Foreskin melanocyte (primary cell): ENCODE measurements at places on chromosomes 3 and 15.

GRCh38 chr3:177106184-177106583 is 91.1 kb downstream of the TBL1XR1 start:
- no peak for DNase-seq

DNA sequence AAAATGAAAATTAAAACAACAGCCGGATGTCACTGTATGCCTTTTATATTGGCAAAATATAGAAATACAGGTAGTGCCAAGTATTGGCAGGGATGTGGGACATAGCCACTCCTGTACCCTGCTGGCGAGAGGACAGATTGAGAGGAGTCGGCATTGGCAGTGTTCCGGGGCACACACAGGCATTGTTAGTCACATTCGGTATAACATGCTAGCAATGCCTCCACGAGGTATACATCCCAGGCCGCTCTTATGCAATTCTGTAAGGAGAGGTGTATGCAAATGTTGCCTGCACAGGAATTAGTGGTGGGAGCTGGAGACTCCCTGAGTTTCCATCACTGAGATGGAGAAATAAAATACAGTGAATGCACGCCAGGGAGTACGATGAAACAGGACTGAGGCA is 99.4 kb upstream of the DLG1 start:
- no peak for DNase-seq

GRCh38 chr3:194485881-194486539 is 792 bp downstream of the ATP13A3 start:
- no peak for DNase-seq

DNA sequence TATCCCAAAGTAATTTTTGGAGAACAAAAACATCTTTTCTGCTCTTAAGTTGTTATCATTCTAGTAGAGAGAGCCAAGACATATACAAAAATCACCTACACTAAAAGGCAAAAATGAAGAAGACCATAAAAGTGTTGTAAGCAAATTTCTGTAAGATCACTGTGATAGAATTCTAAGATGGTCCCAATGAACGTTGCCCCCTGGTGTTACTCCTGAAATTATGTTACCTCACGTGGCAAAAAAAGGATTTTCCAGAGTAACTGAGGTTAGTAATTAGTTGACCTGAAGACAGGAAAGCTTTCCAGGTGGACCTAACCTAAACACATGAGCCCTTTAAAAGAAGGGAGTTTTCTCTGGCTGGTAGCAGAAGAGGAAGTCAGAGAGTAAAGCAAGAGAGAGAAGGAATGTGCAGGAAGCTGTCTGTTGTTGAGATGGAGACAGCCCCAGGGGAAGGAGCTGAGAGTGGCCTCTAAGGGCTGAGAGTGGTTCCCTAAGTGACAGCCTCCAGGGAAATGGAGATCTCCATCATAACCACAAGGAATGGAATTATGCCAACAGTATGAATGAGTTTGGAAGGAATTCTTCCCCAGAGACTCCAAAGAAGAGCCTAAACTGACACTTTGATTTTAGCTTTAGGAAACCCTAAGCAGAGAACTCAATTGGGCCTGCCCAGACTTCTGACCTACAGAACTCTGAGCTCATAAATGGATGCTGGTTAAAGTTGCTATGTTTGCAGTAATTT is 205.9 kb downstream of the CD47 start:
- DNase-seq = peak; percentile 44

GRCh38 chr3:11260460-11260859 is 11.7 kb upstream of the ATG7 start:
- DNase-seq = no peak

GRCh38 chr15:90007076-90007460 is 5.9 kb downstream of the ZNF710 start:
- no peak for DNase-seq

GRCh38 chr3:168124791-168125190 is 29.1 kb upstream of the GOLIM4 start:
- no peak for DNase-seq

- no peak for DNase-seq
Observed at GRCh38 chr15:95624616-95625361, 705.7 kb upstream of the NR2F2 start.

DNA sequence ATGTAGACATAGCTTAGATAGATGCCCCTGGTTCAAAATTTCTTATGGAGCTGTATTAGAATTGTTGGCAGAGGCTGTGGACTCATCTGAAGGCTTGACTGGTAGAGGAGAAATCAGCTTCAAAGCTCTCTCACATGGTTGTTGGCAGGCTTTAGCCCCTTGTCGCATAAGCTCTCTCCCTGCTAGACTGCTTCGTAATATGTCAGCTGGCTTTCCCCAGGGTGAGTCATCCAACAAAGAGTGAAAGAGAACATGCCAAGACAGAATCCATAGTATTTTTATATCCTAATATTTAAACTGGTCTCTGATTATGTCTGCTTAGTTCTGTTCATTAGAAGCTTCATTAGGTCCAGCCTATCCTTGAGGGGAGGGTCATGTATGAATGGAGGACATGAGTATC is 427.4 kb upstream of the NAALADL2 start:
- peak; percentile 37 for DNase-seq

- DNase-seq = no peak
Observed at GRCh38 chr15:69391046-69391757, 22.9 kb upstream of the KIF23 start.

DNA sequence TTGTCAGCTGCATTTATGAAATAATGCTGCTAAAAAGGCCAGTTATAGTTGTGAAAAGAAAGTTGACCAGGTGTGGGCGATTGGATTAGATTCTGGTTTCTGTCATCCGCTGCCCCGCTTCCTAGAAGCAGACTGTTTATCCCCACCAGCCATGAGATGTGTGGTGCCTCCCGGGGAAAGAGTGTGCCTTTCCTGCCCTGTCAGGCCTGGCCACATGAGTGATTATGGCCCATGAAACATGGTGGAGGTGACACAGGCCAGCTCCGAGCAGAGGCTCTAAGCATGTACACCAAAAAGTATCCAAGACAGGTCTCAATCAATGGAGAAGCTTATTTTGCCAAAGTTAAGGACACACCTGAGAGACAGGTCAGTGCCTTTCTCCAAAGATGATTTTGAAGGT is 85.4 kb upstream of the ABHD2 start:
- DNase-seq = no peak

- no peak for DNase-seq
Observed at GRCh38 chr15:99504823-99505551, 60.8 kb upstream of the MEF2A start.

DNA sequence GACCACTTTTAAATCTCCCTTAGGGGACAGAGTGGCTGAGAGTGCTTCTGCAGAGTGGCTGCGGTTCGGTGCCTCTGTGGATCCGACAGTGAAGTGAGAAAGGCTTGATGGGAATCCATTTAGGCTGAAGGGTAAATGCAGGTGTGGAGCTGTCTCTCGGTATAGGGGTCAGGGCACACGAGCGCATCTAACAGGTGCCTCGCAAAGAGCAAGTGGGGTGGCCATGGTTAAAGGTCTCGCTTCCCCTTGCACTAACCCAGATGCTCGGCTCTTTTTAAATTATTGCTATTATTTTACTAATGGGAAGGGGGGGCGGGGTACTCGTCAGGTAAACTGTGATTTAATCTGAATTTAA is 598 bp upstream of the GJD2 start:
- no peak for DNase-seq

DNA sequence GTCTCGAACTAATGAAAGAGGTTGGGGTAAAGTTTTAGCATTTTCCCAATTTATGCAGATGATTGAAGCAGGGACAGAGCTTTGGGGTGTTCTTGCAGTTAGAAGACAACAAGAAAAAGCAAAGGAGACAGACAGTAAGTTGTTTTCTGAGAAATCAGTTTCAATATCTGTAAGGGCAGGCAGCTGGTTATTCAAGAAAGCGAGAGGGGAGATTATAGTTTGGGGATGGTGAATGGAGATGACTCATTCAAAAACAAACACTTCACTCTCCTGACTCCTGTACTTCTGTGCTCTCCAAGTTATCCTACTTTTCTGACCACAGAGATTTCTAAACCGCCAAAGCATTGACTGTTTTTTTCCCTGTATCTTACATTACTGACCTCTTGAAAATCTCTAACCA is 352.0 kb downstream of the GAP43 start:
- DNase-seq = no peak

- no peak for DNase-seq
Observed at GRCh38 chr3:57696801-57697321, 4.0 kb upstream of the DENND6A start.

DNA sequence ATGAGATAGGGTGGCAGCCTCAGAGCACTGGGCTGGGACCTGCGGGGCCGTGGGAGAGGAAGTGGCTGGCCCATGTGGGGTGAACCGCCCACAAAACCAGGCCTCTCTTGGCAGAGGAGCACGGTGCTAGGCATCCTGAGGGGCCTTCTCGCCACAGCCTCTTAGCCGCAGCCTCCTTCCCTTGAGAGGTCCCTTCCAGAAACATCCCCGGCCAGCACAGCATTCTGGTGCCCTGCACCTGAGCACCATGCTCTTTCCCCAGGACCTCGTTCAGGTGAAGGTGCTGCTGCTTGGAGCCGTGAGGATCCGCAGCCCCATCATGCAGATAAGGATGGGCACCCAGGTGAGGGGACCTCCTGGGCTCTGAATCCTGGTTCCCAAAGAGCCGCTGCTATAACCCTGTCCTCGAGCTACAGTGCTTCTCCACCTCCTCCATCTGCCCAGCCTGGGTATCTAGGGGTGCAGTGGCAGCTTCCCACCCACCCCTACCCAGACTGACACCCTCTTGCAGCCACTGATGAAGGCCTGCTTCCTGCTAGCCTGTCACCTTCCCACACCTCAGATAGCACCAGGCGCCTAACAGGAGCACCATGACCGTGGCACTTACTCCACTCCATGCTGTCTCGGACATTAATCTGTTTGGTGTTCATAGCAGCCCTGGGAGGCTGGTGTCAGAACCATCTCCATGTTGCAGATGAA is 11.2 kb upstream of the TXNRD3 start:
- DNase-seq = no peak

DNA sequence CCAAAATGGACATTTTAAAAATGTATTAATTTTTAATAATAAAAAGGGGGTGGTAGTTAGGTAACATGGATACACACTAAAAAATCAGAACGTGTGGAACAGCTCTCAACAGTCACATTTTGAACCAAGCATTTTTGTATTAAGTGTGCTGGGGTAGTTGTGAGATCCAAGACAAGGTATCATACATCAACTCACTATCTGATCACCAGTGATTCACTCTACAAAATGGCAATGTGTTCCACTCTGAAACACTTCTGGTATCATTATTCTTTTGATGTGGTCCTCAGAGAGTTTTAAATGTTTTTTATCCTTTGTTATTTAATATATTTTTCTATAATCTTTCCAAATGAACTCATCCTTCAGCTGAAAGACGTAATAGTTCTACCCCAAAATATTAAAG is 5.4 kb downstream of the HACL1 start:
- DNase-seq = no peak

GRCh38 chr3:139505829-139506386 is 29.6 kb upstream of the RBP2 start:
- DNase-seq = no peak

DNA sequence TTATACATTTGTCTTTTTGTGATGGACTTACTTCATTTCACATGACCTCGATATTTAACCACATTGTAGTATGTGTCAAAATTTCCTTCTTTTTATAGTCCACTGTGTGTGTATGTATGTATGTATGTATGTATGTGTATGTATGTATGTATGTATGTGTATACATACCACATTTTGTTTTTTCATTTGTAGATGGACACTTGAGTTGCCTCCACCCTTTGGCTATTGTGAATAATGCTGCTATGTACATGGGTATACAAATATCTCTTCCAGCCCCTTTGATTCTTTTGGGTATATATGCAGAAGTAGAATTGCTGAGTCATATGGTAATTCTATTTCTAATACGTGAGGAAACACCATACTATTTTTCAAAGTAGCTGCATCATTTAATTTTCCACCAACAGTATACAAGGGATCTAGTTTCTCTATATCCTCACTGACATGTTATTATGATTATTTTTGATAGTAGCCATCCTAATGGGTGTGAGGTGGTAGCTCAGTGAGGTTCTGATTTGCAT is 228.2 kb downstream of the OPA1 start:
- no peak for DNase-seq

DNA sequence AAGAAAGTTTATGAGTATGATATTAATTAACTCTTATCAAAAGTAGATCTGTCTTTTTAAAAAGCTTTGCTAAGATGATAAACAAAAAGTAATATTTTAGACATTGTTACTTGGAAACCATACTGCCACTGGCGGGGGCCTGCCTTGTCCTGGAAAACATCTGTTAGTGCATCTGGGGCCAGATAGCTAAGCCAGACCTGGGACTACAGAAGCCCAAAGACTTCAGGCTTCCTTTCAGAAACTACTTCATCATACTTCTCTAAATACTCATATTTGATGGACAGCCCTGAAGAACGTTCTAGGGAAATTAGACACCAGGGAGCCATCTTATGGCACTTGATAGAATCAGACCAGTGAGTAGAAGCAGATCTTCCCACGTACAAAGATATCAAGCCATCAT is 795.4 kb upstream of the SEMA6D start:
- DNase-seq = no peak

DNA sequence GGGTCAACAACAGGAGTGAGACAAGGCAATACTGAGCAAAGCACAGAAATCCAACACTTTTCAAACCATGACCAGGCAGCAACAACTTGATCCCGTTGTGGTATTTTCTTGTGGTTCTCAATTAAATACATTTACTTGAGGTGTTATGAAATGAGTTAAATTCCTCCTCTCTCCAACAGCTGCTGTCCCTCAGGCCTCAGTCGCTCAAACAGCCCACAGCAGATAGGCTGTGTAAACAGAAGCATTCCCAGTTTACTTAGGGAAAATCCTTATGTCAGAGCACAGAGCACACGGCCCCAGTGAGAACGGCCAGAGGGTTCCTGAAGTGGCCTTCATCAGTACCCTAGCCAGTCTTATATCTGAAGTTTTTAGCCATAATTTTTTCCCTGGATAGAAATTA is 359.9 kb downstream of the AGBL1 start:
- no peak for DNase-seq

GRCh38 chr3:190458040-190458439 is 8.3 kb upstream of the TMEM207 start:
- DNase-seq = peak; percentile 86

- no peak for DNase-seq
Observed at GRCh38 chr15:79282371-79283251, at the start of gene ANKRD34C. ANKRD34C (plus strand) TSS chr15:79282722; CDS start chr15:79293285, 10,563 bp downstream.
